ENCODE measurements at places on chromosomes 4 and X.

GRCh38 chr4:70678383-70678999, 9.8 kb upstream of the UTP3 start:
- no peak for DNase-seq

DNA sequence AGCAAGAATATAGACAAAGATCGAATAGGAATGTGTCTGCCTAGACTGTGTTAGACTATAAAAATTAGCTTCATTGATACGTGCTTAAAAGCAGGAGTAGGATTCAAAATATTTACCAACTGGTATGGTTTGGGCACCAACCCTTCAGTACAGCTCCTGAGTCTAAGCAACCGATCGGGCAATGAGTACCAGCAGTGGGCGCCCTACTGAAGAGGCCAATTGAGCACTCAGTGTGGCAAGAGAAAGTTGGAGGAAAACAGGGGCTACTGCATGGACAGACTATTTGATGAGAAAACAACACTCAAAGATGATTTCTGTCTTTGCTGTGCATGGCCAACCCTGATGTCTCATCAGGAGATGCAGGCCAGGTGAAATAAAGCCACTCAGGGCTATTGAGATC, 176.0 kb upstream of the NWD2 start:
- DNase-seq: no peak

- no peak for DNase-seq
Measured at GRCh38 chr4:186342582-186342981, 76.6 kb downstream of the F11 start.

GRCh38 chr4:152780267-152780778, 569 bp downstream of the ARFIP1 start:
- peak; percentile 65 for DNase-seq

DNA sequence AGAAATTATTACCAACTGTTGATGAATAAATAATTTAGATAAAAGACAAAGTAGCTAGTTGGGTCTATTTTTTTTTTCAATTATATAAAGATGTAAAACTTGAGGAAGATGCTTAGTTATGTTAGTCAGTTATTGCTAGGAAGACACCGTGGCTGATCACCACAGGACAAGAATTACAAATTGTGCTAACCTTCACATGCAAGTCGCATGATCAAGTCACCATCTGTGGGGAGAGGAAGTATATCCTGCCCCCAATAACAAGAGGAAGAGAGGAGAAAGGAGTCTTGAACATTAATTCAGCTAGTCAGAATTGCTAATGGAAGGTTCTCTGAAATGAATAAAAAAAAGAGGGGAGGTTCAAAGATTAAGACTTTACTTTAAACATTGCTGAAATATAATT, 52.3 kb downstream of the CPEB2 start:
- peak; percentile 23 for DNase-seq

DNA sequence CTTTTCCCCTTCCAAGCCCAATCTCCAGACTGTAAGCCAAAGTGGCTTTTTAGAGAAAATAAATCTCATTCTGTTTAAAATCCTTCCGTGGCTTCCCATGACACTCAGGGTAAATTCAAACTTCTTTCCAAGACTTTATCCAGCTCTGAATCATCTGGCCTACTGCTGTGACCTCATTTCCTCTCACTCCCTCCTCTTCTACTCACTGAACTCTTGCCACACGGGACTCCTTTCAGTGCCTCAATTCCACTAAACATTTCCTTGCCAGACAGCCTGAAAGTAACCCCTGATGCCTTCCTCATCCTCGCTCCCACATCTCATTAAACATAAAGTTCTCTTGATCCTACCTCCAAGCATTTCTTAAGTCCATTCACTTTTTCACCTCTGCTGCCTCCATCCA, 27.8 kb upstream of the RNF128 start:
- peak; percentile 66 for DNase-seq

DNA sequence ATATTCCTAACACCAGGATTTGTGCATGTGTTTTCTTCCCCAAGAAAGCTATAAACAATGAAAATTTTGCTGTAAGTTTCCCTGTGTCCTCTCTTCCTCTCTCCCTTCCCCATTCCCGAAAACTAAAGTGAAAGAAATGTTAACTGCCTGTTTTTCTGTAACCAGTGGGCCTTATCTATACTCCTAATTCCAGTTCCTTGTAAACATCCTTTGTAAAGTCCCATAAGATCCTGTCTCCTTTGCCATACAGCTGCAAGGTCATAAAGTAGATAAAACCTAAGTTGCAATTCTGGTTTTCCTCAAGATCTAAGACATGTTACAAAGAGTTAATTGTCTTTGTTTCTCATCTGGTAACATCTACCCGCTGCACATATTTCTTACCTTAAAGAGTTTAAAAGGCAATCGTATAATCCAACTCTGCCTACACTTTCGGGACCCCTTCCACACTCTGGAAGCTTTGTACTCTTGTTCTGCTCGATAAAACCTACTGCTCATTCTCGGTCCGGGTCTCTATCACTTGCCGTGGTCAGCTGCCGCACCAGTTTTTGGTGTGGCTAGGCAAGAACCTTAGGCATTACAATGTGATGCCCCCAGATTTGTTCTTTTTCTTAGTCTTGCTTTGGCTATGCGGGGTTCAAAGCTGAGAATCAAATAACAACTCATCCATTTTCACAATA, 20.5 kb downstream of the UGT2B7 start:
- no peak for DNase-seq

GRCh38 chr4:184693056-184693455, 40.8 kb downstream of the CENPU start:
- DNase-seq: no peak

DNA sequence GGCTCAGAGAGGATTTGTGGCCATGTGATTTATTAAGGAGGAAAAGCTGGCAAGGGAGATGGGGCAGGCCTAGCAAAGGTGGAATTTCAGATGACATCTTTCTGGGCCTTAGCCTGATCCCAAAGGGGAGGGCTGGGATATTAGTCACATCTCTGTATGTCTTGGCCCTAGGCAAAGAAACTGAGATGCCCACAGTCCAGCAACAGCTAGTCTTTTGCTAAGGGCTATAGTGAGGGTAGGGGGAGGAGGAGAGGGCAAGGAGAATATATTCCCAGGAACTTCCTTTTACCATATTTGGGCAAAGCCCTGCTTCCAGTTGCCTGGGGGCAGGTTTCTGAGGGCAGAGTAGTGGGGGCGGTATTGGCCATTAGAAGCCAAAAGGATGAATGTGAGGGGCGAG, 209.8 kb upstream of the NR3C2 start:
- no peak for DNase-seq

DNA sequence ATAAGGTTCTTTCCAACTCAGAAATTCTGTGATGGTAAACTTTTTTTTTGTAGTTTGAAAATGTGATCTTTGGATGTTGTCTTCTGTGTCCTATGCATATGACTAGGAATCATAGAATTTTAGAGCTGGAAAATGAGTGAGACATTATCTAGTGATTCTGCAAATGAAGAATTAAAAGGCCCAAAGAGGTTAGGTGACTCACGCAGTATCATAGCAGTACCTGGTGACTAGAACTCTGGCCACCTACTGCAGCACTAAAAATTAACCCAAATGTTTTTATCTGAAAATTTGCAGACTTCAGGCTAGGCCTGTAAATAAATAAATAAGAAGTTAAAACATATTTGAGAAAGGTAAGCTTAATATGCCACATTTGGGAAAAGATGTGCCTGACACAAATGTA, 52.8 kb downstream of the NFKB1 start:
- DNase-seq: no peak

DNA sequence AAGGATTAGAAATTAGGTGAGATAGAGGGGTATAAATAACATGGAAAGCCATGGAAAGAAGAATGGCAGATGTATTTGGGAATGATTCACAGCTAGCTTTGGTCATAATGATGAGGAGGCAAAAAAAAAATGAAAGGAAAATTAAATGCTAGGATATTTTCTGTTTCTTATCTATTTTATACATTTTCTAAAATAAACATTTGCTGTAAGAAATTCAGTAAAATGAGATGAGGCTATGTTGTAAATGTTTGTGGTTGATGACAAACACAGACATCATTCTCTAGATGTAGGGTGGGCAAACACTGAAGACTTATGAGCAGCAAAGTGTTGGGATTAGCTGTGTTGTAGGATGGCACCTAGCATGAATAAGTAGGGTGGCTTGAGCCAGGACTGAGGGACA, 407.1 kb downstream of the IL15 start:
- peak; percentile 67 for DNase-seq

DNA sequence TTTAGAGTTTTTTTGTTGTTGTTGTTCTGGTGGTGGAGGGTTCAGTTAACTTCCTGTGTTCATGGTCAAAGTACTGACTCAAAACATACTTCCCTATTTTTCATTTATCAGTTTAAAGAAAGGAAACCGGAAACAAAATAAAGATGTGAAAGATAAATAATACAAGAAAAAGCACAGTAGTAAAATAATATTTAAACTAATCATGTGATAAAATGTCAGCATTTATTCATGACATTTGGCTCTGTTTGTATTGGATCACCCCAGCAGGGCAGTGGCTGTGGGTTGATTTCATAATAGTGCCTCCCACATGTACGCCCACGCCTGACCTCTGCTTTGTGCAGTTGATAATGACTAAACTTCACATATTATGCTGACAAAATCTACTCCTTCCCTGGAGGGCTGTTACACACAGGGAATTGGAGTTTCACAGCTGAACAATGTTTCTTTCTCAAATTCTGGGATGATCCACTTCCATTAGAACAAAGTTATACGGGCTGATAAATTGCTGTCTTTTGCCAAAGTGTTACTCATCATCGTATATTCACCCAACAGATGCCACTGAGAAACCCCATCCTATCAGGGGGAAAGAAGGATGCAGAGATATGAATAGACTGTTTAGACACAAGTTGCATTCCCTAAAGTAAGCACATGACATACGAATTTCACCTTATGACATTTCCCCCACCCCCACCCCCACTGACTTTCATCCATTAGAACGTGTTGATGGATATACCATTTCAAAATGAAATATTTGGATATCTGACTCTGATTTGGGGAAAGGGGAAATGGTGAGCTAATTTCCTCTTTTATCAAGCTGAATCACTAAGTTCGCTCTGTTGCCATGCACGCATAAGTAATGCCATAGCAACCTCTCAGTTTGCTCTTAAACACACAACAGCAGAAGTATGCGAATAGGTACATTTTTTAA, 48.3 kb downstream of the AMELX start:
- DNase-seq: peak; percentile 85

DNA sequence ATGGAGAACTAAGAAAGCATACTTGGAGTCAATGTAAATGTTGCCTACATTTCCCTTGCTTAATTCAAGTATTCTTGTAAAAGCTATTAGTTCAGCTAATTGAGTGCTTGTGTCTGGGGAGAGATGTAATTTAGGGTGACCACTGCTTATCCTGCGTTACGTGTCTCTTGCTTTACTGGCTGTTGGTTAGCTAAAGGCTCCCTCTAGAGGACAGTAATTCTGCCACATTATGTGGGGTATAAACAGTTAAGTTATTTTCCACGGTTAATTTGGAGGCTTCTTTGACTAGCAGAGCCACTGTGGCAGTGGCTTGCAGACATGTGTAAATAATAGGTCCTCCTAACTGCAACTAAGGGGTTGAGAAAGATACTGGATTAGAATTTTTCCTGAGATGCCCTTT, 25.3 kb upstream of the NAF1 start:
- DNase-seq: no peak

DNA sequence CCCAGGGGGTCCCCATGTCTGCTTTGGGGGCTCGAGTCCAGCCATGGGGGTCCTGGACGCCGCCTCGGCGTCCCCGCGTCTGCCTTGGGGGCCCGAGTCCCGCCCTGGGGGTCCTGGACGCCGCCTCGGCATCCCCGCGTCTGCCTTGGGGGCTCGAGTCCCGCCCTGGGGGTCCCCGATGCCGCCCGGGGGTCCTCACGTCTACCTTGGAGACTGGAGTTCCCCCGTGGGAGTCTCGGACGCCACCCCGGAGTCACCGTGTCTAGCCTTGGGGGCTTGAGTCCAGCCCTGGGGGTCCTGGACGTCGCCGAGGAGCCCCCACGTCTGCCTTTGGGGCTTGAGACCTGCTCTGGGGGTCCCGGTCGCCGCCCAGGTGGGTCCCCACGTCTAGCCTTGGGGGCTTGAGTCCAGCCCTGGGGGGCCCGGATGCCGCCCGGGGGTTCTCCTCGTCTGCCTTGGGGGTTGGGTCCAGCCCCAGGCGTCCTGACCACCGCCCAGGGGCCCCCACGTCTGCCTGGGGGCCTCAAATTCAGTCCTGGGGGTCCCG, 1.1 kb upstream of the GTPBP6 start:
- DNase-seq: no peak

DNA sequence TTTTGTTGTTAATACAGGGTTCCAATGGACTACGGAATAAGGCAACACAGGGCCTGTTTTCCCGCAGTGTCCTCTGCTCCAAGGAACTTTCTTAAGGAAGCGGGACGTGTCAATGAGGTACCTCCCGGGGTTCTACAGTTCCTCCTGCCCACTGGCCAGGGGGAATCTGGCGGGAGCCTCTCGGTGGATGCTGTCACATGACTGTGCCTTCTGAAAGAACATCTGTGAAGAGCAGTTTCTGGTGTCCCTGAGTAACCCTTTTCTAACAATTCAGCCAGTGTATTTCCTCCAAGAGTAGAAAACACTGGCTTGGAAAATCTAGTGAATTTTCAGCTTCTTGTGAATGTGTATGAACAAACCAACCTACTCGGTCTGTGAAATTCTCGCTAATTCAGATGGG, 32.7 kb downstream of the MFAP3L start:
- no peak for DNase-seq

DNA sequence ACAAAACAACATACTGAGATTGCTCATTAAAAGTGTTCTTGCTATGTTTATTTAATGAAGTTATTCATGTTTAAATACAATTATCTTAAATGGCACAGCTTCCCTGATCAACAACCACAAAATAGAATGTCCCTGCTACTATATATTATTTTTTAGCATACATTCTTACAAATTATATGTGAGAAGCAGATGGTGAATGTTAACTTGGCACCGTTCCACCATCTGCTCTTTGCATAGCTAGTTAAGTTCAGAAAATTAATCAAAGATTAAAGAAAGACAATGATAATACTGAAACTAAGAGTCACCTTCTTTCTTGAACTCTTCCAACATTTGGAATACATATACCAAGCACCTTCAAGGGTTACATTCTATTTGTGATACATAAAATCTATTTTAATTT, 94.2 kb downstream of the PPP3CA start:
- no peak for DNase-seq

- no peak for DNase-seq
Measured at GRCh38 chrX:49947781-49948180, 25.4 kb downstream of the CLCN5 start.

- no peak for DNase-seq
Measured at GRCh38 chrX:71245159-71245558, 8.8 kb downstream of the ZMYM3 start.

DNA sequence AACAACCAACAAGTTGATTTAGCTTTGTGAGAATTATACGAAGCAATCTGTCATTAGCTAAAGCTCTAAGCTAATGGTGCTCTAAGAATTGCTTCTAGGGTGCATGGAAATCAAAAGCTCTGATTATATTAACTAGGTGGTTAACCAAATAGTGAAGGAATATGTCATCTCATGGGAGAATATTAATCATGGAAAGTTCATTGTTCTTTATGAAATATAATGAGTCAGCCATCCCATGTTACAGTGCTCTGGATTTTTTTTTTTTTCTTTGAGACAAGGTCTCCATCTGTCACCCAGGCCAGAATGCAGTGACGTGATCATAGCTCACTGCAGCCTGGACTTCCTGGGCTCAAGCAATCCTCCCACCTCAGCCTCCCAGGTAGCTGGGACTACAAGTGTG, 10.5 kb downstream of the DCAF8L2 start:
- no peak for DNase-seq
